ENCODE measurements at places on chromosomes 3 and 15. TPM values are rescaled to one million over a fixed set of nuclear protein-coding genes. Genes with fewer than 3 reads are reported as not detected.

DNA sequence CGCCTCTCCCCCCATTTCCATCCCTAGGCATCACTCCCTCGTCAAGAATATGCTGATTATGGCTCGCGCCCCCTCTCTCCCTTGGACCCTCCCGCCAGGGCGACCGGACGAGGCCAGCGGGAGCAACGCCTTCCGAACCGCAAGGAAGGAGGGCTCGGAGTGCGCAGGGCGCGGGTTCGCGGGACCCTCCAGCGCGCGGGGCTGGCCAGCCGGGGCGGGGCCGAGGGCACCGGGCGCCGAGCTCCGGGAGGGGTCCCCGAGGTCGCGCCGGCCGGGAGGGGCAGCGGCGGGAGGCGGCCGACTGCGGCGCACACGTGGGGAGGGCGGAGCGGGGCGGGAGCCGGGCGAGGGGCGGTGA, 483 bp downstream of the EHD4 start:
- H3K27me3 ChIP-seq, result no peaks in the 10 kb centered on the region
- H3K4me1 ChIP-seq, result peaks cover 20% of the 10 kb centered on the region
- H3K27ac ChIP-seq, result peak overlapping the region; percentile 87
- no peaks in the 10 kb centered on the region for H3K36me3 ChIP-seq
- peak overlapping the region; percentile 50 for H3K4me3 ChIP-seq

C2CD4A gene
- 0.55 TPM for total RNA-seq

GRCh38 chr15:98720031-98720430, 71.7 kb downstream of the IGF1R start:
- no peak for DNase-seq
- no peak overlapping the region for H3K27ac ChIP-seq
- H3K27me3 ChIP-seq, result no peaks in the 10 kb centered on the region
- H3K4me1 ChIP-seq, result peaks cover 44% of the 10 kb centered on the region

DNA sequence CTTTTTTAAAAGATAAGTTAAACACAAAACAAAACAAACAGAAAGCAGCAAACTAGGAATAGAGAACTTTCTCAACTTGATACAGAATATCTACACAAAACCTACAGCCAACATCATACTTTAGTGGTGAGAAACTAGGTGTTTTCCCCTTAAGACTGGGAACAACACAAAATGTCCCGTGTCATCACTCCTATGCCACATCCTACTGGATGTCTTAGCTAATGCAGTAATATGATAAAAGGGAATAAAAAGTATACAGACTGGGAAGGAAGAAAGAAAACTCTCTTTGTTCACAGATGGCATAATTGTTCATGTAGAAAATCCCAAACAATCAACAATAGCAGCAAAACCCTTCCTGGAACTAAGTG, 45.9 kb downstream of the TMEM45A start:
- no peak overlapping the region for H3K27ac ChIP-seq
- no peak overlapping the region for H3K4me3 ChIP-seq
- no peak for DNase-seq
- H3K4me1 ChIP-seq, result peaks cover 23% of the 10 kb centered on the region
- H3K36me3 ChIP-seq, result no peaks in the 10 kb centered on the region
- no peaks in the 10 kb centered on the region for H3K27me3 ChIP-seq

DNA sequence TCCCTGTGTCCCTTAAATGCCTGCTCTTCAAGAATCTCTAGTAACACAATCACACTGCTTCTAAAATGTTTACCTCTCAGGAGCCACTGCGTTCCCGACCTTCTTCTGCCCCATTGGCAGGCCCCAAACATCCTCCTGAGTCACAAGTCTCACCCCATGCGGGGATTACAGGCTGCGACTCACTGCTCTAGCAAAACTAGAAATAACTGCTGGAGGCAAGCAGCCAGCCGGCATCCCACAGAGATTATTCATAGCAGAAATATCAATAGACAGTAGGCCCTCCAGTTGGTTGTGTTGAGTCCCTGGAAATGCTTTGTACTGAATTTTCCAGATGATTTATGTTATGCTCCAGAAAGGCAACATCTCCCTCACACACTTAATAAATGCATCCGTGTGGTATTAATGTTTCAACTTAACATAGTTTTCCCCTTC, 64.8 kb downstream of the RFTN1 start:
- no peaks in the 10 kb centered on the region for H3K36me3 ChIP-seq
- DNase-seq, result peak; percentile 42
- peak overlapping the region; percentile 59 for H3K27ac ChIP-seq
- no peak overlapping the region for H3K4me3 ChIP-seq

- peaks cover 5% of the 10 kb centered on the region for H3K4me1 ChIP-seq
- H3K4me3 ChIP-seq, result no peak overlapping the region
- no peaks in the 10 kb centered on the region for H3K36me3 ChIP-seq
- no peak for DNase-seq
These were observed 1.9 kb upstream of the EPHA3 start for GRCh38 chr3:89105503-89105902.

- DNase-seq, result no peak
- H3K36me3 ChIP-seq, result no peaks in the 10 kb centered on the region
- no peaks in the 10 kb centered on the region for H3K27me3 ChIP-seq
- no peak overlapping the region for H3K4me3 ChIP-seq
- H3K27ac ChIP-seq, result no peak overlapping the region
These were observed 2.4 kb upstream of the PPP1R14D start for GRCh38 chr15:40830884-40831283.

GRCh38 chr3:40969756-40970466, 229.4 kb upstream of the CTNNB1 start:
- no peak overlapping the region for H3K4me3 ChIP-seq
- H3K4me1 ChIP-seq, result peaks cover 9% of the 10 kb centered on the region
- H3K36me3 ChIP-seq, result no peaks in the 10 kb centered on the region
- no peak overlapping the region for H3K27ac ChIP-seq

ZNF280D gene
- 16.9 TPM for total RNA-seq

DNA sequence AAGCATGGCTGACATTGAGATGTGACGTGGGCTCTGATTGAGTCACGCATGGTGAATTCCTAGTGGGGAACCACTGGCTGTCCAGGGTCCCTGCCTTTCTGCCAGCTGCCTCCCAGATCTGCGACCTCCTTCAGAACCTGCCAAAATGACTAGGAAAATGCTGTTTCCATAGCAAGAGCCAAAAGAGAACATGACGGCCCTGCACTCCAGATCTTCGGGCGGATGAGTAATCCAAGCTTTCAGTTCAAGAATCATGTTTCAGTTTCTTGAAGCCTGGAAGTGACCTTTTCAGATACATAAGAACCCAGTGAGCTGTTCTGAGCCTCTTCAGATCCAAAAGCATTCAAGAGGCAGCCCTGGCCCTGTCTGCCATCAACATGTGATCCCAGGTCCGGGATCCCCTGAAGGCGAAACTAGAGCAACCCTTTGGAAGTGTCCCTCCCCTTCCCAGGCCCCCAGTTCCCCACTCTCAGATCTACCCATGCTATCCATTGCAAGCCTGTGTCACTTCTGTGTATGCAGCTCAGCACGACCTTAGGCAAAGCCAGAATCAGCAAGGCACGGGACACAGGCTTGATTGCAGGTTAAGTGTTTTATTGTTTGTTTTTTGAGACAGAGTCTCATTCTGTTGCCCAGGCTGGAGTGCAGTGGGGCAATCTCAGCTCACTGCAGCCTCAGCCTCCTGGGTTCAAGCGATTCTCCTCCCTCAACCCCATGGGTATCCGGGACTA, 19.7 kb downstream of the ANKRD63 start:
- H3K27ac ChIP-seq, result peak overlapping the region; percentile 88
- peaks cover 4% of the 10 kb centered on the region for H3K36me3 ChIP-seq
- H3K4me3 ChIP-seq, result no peak overlapping the region
- no peaks in the 10 kb centered on the region for H3K27me3 ChIP-seq

DNA sequence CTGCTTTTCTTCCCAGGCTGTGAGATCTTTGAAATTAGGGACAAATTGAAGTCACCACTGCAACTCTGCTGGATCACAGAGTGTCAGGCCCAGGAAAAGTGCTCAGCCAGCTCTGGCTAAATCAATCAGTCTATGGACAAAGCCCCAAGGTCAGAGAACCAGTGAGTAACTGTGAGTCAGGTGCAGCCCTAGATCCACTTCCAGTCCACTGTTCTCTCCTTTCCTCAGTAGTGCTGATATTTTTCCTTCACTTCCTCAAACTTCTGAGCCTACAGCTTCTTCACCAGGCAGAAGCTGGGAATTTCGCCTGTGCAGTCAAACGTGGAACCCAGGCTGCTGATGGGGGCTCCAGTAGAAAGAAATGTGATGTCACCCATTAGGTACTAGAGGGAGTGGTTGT, 75.1 kb upstream of the TRIM42 start:
- no peaks in the 10 kb centered on the region for H3K36me3 ChIP-seq
- DNase-seq, result peak; percentile 71
- H3K27ac ChIP-seq, result no peak overlapping the region
- peaks cover 19% of the 10 kb centered on the region for H3K4me1 ChIP-seq
- no peaks in the 10 kb centered on the region for H3K27me3 ChIP-seq

DNA sequence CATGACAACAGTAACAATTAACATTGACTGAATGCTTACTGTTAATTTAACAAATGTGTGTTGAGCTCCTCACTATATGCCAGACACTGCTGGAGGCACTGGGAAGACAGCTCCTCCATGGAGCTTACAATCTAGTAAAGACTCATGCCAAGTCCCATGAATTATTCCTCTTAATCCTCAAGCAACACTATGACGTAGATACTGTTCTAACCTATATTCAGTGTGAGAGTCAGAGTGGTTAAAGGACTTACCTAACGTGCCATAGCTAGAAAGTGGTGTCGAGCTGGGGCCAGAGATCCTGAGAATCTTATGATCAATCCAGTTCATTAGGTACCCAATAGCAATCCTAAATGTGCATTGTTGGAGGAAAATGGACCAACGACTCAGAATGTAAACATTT, 43.6 kb downstream of the MYO1E start:
- DNase-seq, result no peak
- no peak overlapping the region for H3K27ac ChIP-seq
- H3K4me1 ChIP-seq, result no peaks in the 10 kb centered on the region
- no peaks in the 10 kb centered on the region for H3K36me3 ChIP-seq
- H3K4me3 ChIP-seq, result no peak overlapping the region
- no peaks in the 10 kb centered on the region for H3K27me3 ChIP-seq

DNA sequence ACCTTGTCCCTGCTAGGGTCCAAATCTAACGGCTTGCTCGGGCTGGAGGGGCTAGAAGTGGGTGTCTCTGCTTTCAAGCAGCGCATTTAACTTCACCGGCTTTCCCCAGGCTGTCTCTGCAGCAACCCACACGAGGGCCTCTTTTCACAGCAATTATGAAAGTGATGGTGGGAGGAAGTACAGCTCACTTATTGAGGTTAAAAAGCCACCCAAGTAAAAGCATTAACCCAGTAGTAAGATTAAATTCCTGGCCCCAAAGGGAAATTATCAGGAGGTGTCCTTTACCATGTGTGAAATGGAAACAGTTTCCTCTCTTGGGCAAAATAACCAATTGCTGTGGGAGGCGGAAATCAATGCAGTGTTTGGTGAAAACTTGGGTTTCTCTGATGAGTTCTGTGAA, 41.1 kb downstream of the NGRN start:
- H3K27me3 ChIP-seq, result no peaks in the 10 kb centered on the region
- H3K27ac ChIP-seq, result peak overlapping the region; percentile 49
- no peak overlapping the region for H3K4me3 ChIP-seq
- H3K36me3 ChIP-seq, result no peaks in the 10 kb centered on the region
- DNase-seq, result no peak

GRCh38 chr3:126836220-126836860, 132.3 kb downstream of the CHCHD6 start:
- DNase-seq, result no peak
- H3K36me3 ChIP-seq, result no peaks in the 10 kb centered on the region
- no peaks in the 10 kb centered on the region for H3K27me3 ChIP-seq
- H3K4me3 ChIP-seq, result no peak overlapping the region
- H3K4me1 ChIP-seq, result no peaks in the 10 kb centered on the region

MYLK gene
- 105 TPM for total RNA-seq

DNA sequence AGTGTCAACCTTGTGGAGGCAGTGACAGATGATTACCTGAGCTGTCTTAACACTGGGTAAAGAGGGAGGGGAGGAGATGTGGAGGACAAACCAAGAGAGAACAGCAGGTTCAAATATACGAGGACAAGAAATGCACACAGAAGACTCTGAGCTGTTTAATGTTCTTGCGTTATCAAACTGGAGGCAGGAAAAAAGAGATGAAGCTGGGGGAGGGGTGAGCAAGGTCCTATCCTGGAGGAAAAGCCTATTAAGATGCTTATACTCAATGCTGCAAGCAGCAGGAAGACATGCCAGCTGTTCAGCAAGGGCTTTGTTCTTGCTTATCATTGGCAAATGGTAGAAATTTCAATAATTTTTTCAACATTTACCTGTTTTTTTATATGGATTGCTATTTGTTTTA, 345.7 kb upstream of the TRIM42 start:
- no peak overlapping the region for H3K4me3 ChIP-seq
- no peak for DNase-seq
- no peaks in the 10 kb centered on the region for H3K27me3 ChIP-seq

- H3K27me3 ChIP-seq, result no peaks in the 10 kb centered on the region
- H3K4me1 ChIP-seq, result no peaks in the 10 kb centered on the region
- H3K27ac ChIP-seq, result no peak overlapping the region
These were observed 561.7 kb upstream of the SGO1 start for GRCh38 chr3:20747741-20748140.

GRCh38 chr3:25566358-25566920, 98.3 kb downstream of the TOP2B start:
- H3K27me3 ChIP-seq, result no peaks in the 10 kb centered on the region
- DNase-seq, result no peak
- H3K27ac ChIP-seq, result no peak overlapping the region

GRCh38 chr3:149018247-149018646, 26.9 kb downstream of the GYG1 start:
- H3K27me3 ChIP-seq, result no peaks in the 10 kb centered on the region
- peaks cover 5% of the 10 kb centered on the region for H3K4me1 ChIP-seq
- H3K27ac ChIP-seq, result no peak overlapping the region
- H3K4me3 ChIP-seq, result no peak overlapping the region
- H3K36me3 ChIP-seq, result peaks cover 6% of the 10 kb centered on the region
- no peak for DNase-seq

GRCh38 chr3:46027736-46028397, 584 bp upstream of the XCR1 start:
- no peak for DNase-seq
- no peaks in the 10 kb centered on the region for H3K27me3 ChIP-seq
- H3K36me3 ChIP-seq, result no peaks in the 10 kb centered on the region
- H3K27ac ChIP-seq, result no peak overlapping the region
- H3K4me3 ChIP-seq, result no peak overlapping the region
- no peaks in the 10 kb centered on the region for H3K4me1 ChIP-seq

SELENOT gene
- total RNA-seq, result 148 TPM

FRMD4B gene
- total RNA-seq, result 12.5 TPM

SENP5 gene
- total RNA-seq, result 41.6 TPM

DNA sequence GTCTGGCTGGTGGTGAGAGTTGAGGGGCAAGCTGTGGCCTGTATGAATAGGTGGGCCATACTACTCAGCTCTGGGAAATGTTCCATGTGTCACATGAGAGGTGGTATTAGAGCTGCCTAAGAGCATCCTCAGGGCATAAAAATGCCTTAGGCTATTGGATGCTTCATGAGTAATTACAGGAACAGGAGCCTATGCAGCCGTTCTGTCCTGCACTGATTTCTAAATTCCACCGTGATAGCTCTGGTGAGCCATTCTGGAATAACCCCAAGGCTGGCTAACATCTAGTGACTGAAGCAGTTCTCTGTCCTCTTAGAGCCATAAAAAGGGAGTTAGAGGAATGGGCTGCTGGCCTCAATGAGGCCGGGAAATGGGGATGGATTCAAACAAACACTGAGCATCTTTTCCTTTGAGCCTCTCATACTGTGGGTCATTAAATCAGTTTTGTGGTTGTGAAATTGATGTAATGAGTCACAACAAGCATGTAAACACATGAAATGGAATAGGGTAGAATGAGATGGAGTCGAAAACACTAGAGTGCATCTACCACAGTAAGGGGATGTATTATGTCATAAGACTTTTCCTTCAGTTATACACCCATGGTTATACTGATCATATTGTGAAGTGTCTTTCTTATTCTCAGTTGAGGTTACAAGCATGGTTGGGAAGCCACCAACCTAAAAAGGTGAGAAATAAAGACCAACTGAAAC, 41.0 kb downstream of the DGKG start:
- H3K27me3 ChIP-seq, result no peaks in the 10 kb centered on the region
- H3K4me3 ChIP-seq, result no peak overlapping the region
- no peaks in the 10 kb centered on the region for H3K36me3 ChIP-seq
- H3K27ac ChIP-seq, result no peak overlapping the region
- no peaks in the 10 kb centered on the region for H3K4me1 ChIP-seq
